ENCODE measurements at places on chromosomes 7 and 10.

GRCh38 chr10:35921866-35922350, 279.8 kb upstream of the FZD8 start:
- DNase-seq = no peak

DNA sequence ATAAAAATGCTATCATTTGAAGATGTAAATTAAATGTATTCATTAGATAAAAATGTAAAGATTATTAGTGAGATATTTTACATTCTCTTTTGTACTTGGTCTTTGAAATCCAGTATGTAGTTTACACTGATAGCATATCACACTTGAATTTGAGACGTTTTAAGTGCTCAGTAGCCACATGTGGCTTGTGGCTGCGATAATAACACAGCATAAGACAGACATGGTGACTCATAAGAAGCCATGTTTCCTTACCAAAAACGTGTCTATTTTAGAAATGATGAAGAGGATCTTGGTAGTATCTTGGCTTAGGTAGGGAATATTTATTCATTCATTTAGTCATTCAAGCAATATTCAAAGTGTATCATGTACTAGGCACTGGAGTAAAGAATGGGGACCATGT, 149.3 kb downstream of the POU6F2 start:
- no peak for DNase-seq

DNA sequence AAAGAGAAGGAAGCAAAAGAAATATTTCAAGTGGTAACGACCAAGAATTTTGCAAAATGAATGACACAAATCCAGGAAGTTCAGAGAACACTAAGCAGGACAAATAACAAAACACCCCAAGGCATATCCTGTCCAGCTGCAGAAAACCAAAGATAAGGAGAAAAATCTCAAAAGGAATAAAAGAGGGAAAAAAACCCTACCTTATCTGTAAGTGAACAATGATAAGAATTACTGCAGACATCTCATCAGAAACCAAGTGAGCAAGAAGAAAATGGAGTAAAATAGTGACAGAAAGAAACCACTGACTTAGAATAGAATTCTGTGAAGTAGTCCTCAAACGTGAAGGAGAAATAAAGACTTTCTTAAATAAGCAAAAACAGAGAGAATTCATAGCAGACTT, 21.8 kb downstream of the CARD11 start:
- no peak for DNase-seq

DNA sequence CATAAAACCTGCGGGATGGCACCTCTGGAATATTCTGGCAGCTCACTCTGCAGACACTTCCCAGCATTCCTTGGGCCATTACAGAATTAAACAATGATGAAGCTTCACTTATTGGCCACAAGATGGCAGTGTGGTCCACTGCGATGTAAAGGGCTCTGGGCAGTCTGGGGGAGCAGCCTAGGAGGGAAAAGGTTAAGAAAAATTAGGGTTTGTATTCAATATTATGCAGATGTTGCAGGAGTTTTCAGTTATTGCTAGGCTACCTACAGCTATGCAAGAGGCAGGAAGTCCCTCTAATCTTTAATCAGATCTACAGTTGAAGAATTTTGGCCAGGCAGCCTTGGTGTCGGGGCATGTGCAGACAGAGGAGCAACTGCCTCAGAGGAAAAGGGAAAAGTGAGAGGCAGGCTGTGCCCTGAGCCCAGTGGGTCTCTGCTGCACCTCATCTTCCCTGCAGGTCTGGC, 233.2 kb upstream of the PRSS1 start:
- no peak for DNase-seq

DNA sequence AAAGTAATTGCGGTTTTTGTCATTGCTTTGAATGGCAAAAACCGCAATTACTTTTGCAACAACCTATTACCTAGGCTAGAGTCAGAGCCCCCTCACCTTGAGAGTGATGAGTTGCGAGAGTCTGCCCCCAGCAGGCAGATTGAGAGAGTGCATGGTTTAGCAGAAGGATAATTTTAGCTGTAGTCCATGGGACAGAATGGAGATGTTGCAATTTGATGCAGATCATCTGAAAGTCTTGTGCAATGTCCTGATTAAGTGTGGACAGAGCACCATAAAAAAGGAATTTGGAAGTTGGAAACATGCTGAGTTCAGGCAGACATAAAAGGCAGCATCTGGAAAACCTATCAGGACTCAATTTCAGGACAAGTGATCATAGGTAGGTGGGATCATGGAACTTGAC, 48.7 kb downstream of the GPR141 start:
- no peak for DNase-seq

DNA sequence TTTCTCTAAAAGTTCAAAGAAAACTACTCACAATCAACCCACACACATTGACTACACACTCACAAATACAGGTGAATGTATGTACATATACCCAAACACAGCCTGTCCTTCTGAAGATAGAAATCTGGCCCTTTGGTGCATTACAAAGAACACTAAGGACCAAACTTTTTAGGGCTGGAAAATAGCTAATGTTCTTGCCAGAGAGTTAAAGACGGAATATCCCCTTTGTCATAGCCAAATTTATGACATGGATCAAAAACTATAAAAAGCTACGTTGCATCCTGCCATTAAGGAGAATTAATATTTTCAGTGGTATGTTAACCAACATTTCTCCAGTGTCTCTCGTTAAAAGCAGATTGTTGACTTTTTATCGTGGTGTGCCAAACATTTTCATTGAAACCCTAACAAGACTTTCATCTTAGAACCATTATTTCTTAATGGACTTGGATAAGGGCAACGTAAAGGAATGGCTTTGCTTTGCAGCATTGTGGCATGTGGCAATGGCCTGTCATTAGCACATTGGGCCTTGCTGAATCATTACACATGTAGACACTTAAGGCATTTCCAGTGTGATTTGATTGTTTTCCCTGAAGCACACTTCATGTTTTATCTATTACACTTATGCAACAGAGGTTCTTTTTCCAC, 150.9 kb upstream of the MEOX2 start:
- DNase-seq = no peak

- no peak for DNase-seq
These were observed 76.0 kb upstream of the PDGFA start for GRCh38 chr7:595621-596010.

GRCh38 chr10:43076876-43077420, at the start of gene RET:
Gene RET, plus strand, starts transcription at chr10:43077069. Its CDS starts 190 bp downstream, at chr10:43077259.
- no peak for DNase-seq

DNA sequence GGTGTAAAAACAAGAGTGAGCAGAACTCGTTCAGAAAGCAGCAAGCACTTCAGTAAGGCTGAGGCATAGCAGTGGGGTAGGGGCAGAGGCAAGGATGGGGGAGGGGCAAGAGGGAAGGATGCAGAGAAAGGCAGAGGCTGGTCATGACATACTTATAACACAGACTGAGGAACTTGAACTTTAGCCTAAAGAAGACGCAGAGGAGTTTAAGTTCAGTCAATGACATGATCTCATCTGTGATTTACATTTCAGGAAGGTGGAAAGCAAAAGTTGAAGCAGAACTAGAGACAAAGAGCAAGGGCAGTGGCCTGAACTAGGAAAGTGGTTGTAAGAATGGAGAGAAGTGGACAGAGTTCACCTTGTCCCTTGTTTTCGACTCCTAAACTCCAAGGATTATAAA, 15.8 kb downstream of the MACC1 start:
- no peak for DNase-seq

GRCh38 chr7:75573477-75574019, 81.4 kb downstream of the SPDYE5 start:
- DNase-seq = no peak

DNA sequence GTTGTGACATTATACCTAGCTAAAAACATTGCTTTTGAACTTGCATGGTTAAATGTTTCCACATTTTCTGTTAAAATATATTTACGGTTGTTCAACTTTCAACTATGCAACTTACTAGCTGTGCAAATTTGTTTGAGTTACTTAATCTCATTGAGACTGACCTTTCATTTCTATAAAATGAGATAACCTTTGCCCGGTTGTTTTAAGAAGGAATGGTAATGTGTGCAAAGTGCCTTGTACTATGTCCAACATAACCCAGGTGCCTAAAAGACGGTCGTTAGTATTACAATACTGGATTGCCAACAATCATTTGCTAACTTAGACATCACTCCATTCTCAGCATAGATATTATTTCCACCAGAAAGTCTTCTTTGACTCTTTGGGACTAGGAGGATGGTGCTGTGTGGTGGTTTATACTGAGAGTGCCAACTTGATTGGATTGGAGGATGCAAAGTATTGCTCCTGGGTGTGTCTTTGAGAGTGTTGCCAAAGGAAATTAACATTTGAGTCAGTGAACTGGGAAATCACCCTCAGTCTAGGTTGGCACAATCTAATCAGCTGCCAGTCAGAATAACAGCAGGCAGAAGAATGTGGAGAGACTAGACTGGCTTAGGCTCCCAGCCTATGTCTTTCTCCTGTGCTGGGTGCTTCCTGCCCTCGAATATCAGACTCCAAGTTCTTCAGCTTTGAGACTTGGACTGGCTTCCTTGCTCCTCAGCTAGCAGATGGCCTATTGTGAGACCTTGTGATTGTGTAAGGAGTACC, 85.2 kb upstream of the PDSS1 start:
- no peak for DNase-seq

- no peak for DNase-seq
These were observed 39.4 kb downstream of the ADRB1 start for GRCh38 chr10:114083040-114083439.

- DNase-seq = peak; percentile 72
These were observed 726 bp upstream of the INSIG1 start for GRCh38 chr7:155296788-155297516.

GRCh38 chr7:67659091-67659490, 662.5 kb downstream of the TYW1 start:
- no peak for DNase-seq

- no peak for DNase-seq
These were observed 31.2 kb downstream of the FOXK1 start for GRCh38 chr7:4713183-4713784.

GRCh38 chr7:98086281-98086718, 20.4 kb upstream of the LMTK2 start:
- DNase-seq = no peak

DNA sequence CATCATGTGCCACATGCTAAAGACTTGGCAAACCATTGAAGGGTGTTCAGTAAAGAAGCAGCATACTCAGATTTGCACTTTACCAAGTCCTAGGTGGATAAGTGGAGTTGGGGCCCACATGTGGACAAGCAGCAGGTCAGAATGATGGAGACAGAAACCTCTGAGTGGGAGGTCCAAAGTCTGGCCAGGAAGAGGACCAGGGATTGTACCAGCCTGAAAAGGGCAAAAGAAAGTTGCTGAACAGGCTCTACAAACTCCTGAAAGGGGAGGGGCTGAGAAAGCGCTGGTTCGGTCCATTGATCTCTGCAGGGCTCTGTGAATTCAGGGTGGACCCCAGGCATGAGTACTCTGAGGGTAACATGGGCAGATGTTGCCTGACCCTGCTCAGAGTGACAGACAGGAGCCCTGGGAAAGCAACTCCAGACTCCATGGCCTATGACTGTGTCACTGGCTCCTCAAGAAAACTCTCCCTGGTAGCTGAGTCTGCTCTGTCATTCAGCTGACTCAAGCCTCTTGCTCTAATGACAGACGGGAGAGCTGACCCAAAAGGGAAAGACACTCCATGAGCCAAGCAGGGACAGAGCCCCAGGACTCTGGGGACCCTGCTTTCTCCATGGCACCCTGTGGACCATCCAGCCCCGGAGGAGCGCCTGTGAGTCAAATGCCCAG, 68.5 kb downstream of the TBXAS1 start:
- no peak for DNase-seq

GRCh38 chr7:132130497-132130896, 445.8 kb downstream of the PLXNA4 start:
- DNase-seq = no peak

DNA sequence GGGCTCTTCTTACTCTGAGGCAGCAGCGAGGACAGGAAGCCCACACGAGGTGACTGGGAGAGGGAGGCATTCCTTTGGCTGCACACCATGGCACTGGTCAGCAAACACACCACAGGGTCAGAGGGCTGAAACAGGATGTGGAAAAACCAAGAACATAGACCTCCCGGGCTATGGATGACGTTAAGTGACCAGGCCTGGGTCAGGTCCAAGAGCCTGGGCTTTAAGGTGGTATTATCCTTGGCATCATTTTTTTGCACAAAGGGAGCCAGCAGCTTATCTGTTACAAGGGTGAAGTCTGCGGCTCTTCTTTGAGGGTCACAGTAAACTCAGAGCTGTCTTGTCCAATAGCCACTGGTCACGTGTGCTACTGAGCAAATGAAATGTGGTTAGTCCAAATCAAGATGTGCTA, 7.0 kb downstream of the WDR91 start:
- DNase-seq = no peak

DNA sequence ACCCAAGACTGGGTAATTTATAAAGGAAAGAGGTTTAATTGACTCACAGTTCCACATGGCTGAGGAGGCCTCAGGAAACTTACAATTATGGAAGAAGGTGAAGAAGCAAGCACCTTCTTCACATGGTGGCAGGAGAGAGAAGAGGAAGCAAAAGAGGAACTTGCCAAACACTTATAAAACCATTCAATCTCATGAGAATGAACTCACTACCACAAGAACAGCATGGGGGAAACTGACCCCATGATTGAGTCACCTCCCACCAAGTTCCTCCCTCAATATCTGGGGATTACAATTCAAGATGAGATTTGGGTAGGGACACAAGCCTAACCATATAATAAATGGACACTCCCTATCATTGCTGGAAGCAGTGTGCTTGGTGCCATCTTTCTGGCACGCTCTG, 506.3 kb downstream of the CALN1 start:
- DNase-seq = no peak

All from stimulated activated CD8-positive, alpha-beta memory T cell treated with anti-CD3 and anti-CD28 coated beads, Interleukin-7, amount 100 ng/mL, for 1 hour (primary cell).